Ureter (tissue), 1 donor: ENCODE measurements at places on chromosomes 11 and 22.

DNA sequence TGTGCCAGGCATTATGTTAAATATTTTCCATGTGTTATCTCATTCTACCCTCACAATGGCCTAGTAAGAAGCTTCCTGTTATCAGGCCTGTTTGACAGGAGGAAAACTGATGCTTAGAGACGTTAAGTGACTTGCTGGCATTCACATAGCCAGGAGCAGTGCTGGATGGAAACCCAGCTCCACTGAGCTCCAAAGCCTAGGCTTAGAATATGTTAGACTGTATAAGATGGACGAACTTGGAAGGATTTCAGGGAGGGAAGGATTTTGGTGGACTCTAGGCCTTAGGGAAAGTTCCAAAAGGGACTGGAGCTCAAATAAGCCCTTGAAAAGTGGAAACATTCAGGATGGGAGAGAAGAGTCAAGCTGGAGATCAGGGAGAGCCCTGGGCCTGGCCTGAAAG lies 2.1 kb downstream of the CD44 start:
- DNase-seq = no peak

DNA sequence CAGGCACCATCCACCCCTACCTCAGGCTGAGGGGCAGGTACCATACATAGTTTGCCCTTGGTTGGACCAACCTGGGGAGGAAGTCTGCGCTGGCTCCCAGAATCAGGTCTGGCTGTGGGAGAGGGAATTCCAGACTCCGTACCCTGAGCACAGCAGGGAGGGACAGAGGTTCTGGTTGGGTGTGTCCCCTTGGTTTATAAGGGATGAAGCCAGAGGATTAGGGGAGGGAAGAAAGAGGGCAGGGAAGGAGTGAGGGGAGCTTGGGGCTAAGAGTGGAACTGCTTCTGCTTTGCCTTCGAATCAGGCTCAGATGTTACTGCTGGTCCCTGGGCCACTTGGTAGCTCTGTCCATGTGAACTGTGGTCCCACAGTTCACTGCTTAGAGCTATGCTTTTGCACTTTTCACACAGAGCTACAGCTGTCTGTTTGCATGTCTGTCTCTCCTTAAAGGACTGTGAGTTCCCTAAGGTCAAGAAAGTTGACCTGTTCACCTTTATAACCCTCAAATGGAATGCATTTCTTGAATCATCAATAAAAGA lies 9.2 kb downstream of the MMP20 start:
- DNase-seq = no peak

- DNase-seq = no peak
Observed at GRCh38 chr11:87224486-87224885, 186.8 kb downstream of the TMEM135 start.

- no peak for DNase-seq
Observed at GRCh38 chr22:26245001-26245400, 75.7 kb downstream of the SEZ6L start.

DNA sequence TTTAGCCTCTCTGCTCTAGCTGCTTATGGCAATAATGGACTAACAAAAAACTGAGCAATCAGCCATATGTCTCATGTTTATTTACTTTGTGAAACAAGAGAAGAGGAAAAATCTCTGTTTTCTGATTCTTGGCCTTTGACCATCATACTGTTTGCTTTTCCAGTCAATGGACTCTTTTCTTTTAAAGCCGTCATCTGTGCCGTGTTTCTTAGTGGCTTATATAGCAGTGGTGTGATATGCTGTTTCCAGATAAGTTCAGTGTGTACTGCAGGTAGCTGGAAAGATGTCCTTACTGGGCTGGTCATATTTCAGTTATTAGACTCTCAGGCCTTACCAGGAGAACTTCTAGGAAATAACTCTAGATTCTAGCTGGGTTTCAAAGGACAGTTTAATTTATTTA lies 33.6 kb upstream of the TECTA start:
- no peak for DNase-seq

DNA sequence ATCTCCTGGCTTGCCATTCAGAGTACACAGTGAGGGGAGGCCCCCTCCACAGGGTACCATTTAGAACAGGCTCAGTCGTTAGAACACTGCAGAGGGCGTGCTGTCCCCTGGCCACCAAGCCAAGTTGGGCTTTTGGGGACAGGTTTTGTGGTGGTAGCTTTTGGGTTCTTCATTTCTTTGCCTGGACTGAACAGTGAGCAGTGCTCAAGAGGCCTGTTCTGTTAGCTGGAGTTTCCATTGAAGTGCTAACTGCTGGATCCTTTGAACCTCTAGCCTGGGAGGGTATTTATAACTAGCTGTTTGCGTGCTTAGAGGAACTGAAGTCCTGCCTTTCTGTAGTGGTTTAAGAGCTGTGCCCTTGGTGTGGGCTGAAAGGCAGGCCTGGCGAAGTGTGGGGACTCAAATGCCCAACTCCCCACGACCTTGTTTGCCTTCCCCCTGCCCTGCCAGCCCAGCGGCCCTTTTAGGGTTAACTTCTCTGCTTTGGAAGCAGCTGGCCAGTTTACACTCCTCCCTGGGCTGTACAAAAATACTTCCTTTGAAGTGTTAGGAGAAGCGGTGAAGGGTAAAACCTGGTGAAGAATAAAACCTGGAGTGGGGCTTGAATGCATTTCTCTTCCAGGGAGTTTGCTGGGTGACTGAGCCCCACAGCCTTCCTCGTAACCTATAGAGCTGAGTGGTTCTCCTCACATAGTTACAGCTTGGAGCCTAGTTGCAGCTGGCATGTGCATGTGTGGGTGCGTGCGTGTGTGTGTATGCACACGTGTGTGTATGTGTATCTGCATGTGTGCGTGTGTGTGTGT lies 34.6 kb downstream of the ZNRF3 start:
- no peak for DNase-seq

GRCh38 chr11:113124578-113124977 lies 163.4 kb downstream of the NCAM1 start:
- no peak for DNase-seq

DNA sequence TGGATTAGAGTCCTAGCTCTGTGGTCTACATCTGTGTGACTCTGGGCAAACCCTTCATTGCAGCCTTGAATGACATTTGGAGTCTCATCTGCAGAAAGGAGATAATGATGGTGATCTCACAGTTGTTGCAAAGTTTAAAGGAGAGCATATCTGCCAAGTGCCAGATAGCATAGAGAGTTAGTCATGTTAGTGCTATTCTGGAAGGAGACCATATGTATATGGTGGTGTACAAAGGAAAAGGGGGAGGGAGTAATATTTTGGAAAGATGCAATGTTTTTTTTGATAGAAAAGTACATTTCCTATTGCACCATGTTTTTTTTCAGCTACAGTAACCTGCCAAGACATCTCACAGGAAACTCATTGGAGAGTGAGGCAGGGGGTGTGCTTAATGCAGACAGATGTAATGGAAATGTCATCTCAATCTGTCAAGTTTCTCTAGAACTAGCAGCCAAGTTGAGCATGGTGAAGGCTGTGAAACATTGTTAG lies 92.1 kb upstream of the NARS2 start:
- DNase-seq = no peak

DNA sequence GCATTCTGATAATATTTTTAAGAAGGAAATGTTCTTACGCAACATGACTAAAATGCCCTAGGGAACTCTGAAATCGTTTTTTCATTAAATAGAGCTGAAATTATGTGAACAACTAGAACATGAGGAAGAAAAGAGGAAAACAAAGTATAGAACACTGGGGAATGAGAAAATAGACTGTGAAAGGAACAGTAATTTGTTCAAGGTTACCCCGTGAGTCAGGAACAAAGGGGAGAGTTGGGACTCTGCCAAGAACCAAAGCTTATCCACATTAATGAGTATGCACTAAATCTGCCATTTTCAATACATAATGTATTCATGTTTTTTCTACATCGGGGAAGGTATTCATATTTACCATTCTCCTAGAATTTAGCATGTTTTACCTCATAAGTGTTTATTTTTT lies 961.8 kb upstream of the CCDC90B start:
- no peak for DNase-seq

- DNase-seq = no peak
Observed at GRCh38 chr22:24067587-24068376, 56.7 kb downstream of the CABIN1 start.

DNA sequence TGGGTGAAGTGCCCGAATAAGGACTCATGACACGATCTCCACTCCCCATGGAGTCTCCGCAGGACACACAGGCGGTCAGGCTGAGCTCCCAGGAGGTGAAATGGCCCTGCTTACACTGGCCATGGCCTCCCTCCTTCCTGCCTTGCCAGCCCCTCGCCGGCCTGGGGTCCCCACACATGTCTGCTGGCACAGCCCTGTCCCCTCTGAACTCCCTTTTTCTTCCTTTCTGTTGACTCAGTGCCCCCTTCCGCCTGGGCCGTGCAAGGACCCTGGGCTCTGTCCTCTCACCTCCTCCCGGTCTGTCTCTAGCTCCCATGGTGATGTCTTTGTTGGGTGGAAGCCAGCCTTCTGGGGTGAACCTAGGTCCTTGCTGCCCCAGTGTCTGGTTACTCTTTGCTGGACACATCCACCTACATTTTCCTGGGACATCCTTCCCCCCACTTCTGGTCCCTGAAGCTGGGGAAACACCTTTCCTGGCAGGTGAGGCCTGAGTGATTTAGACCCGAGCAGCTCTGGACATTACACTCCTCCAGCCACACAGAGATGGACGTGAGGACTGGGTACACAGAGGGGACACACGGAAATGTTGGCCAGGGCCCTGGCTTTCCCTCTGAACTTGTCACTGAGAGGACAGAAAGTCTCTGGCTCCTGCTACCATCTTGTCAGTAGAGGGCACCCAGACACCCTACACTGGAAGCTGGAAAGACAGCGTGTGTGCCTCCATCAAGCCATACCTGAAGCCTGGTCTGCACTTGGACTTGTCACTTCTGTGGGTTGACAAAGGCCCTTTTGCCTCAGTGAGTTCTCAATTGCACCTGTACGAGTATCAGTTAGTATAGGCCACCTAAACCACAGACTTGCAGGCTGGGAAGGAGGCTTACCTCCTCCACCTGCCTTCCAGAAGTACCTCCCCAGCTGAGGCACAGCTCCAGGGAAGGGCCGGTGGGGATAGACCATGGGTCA lies 864.3 kb downstream of the TBC1D22A start:
- no peak for DNase-seq

GRCh38 chr11:81470446-81470845 lies 1263.2 kb downstream of the FAM181B start:
- DNase-seq = no peak

DNA sequence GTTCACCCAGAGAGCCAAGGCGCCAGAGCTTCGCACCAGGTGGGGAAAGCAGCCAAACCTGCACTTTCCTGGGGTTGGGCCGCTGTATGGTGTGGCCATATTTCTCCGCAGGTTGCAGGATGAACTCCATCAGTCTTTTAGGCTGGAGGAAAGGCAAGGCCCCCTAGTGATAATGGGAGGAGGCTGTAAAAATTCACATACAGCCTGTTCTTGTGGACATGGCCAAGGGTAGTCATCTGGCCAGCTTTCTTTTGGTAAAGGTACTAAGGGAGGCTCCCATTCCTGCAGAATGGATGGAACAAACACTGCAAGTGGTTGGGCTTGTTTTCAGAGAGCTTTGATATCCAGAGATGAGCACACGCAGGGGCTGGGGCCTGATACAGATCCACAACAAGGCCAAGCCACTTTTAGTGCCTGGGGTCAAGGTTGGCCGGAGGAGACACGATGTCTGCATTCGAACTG lies 29.6 kb downstream of the C22orf31 start:
- DNase-seq = no peak

DNA sequence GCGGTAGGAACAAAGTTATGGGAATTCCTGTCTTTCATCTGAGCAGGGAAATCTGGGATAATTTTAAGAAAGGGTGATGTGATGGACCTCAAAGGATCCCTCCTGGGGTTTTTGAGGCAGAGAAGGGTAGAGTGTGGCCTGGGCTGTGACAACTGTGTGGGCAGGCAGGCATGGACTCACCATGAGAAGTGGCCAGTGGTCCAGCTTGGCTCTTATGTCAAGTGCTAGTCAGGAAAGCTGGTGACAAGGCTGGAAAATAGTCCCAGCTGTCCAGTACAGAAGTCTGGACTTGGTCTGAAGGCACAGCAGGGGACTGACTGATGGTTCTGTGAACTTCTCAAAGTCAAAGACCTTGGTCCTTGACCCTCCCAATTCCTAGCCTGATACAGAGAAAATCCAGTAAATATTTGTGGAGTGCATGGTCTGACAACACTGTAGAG lies 1.7 kb downstream of the PPFIBP2 start:
- no peak for DNase-seq
